ENCODE measurements at places on chromosomes 1 and 21.

- peak; percentile 80 for DNase-seq
These were observed 35.8 kb upstream of the HIVEP3 start for GRCh38 chr1:41954533-41954944.

- no peak for DNase-seq
These were observed 200.1 kb downstream of the ZC3H11B start for GRCh38 chr1:219412772-219413171.

GRCh38 chr21:43864313-43864961 lies 586 bp upstream of the AGPAT3 start:
- peak; percentile 60 for DNase-seq

- no peak for DNase-seq
These were observed 188.2 kb downstream of the AMY1C start for GRCh38 chr1:103937763-103938357.

DNA sequence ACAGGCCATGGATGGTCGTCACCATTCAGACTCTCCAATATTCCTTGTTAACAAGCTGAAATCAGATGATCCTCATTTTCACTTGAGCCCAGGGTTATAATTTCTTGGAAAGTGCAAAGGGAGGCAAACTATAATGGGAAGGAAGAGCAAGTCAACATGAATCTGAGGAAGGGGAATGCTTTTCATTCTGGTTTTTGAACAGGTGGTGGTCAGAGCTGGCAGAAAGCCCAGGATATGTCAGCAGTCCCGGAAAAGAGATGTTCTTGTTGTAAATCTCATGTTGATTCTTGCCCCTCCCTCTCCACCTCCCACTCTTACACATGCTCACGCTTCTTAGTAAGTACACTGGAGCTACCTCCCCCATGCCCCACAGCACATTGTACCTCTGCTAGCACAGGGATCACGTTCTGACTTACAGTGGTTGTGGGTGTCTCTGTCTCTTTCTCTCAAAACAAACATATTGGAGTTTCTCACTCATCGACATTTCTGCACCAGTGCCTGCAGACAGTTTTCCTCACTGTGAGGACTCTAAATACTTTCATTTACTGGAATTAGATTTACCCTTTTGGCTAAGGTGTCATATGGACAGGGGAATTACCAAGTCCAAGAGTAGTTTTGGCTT lies 77.6 kb downstream of the XCL2 start:
- no peak for DNase-seq

DNA sequence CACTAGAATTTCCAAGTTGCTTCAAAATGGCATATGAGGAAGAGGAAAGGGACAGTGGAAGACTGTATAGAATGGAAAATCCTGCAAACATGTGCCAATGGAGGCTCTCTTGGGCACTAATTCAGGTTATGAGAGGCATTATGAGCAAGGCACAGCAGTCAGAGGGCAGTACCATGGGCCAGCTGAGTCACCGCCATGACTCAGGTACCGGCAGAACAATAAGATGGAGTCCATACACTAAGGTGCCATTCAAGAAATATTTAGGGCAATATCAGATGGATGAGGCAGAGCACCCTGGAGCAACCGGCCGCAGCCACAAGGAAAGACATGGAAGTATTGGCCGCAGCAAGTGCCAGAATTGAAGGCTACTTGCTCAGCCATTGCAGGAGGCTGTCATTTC lies 25.6 kb upstream of the VAV3 start:
- no peak for DNase-seq

DNA sequence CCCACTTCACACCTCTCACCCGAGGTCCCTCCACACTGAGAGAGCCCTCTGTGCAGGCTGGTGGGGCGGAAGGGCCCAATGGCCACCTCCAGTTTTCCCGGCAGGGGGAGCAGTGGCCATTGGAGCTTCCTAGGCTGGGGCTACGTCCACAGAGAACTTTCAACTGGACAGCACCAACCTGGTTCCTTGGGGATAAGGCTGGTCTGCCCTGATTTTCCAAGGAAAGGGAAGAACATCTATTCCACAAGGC lies 20.3 kb upstream of the LAPTM5 start:
- no peak for DNase-seq

DNA sequence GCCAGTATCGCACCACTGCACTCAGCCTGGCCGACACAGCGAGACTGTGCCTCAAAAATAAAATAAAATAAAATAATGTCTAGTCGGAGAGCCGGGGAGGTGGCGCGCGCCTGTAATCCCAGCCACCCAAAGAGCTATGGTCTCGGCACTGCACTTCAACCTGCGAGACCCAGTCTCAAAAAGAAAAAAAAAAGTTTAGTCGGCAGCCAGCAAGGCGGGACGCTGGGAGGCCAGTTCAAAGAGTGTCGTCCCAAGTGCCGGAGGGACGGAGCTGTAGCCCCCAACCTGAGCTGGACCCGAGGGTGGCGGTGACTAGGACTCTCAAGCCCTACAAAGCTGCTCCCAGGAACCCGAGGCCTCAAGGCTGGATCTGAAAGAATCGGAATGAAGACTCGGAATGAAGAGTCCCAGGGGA lies 632 bp upstream of the FALEC start:
- no peak for DNase-seq

DNA sequence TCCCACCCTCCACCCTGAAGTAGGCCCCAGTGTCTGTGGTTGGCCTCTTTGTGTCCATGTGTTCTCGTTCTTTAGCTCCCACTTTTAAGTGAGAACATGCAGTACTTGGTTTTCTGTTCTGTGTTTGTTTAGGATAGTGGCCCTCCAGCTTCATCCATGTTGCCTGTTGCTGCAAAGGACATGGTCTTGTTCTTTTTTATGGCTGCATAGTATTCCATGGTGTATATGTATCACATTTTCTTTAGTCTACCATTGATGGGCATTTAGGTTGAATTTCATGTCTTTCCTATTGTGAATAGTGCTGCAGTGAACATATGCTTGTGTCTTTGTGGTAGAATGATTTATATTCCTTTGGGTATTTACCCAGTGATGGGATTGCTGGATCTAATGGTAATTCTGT lies 6.1 kb downstream of the HIPK1 start:
- DNase-seq: no peak

GRCh38 chr1:117636637-117637425 lies 31.0 kb downstream of the TENT5C start:
- DNase-seq: no peak

DNA sequence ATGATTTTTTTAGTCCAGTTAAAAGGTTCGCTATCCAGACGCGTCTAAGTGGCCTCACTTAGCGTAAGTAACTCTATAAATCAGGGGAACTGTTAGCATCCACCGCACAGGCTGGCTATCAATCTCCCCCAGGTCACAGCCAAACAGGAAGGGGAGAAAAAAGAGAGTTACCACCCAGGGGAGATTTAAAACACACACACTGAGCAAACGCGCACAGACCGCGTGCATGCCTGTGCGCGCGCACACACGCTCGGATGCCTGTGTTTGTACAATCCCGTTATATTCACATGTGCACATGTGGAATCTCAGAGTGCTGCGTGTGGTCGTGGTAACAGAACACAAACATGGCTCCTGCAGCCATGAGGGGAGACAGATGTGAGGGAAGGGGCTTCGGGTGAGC lies 125.4 kb downstream of the CASZ1 start:
- DNase-seq: no peak

DNA sequence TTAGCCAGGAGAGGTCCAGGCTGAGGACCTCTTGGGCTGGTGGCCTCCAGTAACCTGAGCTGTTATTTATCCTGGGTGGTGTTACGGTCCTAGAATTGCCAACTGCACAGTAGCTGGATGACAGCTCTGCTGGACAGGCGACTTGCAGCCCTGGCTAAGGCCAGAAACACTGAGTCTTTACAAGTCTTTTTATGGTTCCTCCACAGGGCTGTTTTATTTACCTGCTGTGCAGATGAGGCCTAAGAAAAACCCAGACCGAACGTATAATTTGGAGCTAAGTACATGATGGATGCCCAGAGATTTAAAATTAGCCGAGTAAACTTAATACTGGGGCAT lies 30.4 kb upstream of the LRRC38 start:
- no peak for DNase-seq

DNA sequence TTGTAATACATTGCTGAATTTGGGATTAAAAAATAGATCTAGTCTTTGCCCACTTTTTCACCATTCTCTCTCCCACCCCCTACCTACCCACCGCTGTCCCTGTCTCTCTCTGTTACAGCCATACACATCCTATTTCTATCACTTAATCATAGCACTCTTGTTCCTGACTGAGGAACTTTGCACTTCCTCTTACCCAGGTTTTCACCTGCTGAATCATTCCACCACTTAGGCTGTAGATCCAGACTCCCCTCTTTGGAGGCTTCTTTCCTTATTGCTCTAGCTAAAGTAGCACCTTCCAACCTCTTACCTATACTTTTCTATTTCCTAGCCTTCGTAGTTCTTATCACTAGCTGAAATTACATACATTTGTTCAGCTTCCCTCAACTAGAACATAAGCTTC lies 59.6 kb downstream of the ATP6V1G3 start:
- DNase-seq: no peak

DNA sequence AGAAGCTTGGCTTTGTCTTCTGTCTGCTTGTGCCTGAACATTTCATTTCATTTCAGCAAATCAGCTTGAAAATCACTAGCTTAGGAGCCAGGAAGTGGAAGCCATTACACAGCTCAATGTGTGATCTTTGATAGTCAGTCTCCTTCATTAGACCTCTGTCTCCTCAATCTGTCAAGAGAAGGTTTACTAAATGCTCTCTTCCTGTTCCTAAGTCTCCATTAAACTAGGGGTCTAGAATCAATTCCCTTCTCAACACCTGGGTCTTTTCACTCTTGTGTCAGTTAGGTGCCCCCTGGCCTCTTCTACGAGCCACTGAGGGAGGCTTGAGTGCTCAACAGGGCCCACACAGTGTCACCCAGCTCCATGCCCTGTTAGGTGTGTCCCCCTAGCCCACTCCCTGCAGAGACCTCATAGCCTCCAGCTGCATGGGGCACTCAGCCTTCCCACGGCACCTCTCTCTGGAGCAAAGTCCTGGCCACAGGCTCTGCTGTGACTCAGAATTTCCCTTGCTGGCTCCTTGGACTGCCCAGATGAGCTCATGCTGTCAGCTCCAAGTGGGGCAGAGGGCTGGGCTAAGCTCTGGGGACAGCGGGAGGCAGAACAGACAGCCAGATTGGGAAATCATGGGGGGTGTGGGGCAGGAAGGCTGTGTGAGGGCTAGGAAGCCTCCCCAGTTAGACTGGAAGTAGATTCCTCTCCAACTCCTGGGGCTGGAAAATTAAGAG lies 115.7 kb upstream of the IPO9 start:
- DNase-seq: peak; percentile 93

- no peak for DNase-seq
These were observed 309.5 kb downstream of the PCP4 start for GRCh38 chr21:40176724-40177123.

GRCh38 chr1:34404804-34405203 lies 228.1 kb downstream of the C1orf94 start:
- DNase-seq: no peak

DNA sequence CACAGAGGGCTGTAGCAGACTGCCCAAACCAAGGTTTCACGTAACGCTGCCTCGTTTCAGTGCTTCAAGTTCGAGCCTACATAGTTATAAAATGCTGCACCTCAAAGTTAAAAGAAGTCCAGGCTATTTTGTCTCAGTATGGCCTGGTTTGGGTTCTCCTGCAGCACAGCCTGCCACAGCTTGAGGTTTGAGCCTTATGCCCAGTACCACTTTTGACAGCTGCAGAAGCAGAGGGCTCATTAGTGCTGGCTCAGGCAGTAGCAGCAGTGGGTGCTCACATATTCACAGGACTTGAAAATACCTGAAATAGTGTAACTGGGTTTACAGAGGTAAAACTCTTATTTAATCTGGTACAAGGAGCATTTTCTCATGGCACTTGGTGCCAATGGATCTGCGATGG lies 15.3 kb downstream of the SPATA46 start:
- DNase-seq: no peak

DNA sequence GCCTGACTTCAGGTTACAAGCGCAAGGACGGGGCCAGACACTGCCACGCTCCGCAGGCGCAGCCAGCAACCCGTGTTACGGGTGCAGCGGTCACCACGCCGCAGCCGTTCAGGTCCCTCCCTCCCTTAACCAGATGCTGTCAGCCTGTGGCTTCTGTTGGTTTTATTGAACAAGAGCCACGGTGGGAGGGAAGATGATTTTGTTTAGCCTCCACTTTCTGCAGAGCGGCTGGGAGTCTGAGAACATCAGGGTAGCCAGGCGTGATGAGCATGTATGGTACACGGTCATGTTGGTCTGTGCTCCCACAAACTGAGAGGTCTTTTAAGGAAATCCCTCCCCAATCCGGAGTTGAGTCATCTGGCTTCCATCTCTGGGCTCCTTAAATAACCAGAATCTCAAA lies 18.5 kb upstream of the ADARB1 start:
- DNase-seq: no peak

DNA sequence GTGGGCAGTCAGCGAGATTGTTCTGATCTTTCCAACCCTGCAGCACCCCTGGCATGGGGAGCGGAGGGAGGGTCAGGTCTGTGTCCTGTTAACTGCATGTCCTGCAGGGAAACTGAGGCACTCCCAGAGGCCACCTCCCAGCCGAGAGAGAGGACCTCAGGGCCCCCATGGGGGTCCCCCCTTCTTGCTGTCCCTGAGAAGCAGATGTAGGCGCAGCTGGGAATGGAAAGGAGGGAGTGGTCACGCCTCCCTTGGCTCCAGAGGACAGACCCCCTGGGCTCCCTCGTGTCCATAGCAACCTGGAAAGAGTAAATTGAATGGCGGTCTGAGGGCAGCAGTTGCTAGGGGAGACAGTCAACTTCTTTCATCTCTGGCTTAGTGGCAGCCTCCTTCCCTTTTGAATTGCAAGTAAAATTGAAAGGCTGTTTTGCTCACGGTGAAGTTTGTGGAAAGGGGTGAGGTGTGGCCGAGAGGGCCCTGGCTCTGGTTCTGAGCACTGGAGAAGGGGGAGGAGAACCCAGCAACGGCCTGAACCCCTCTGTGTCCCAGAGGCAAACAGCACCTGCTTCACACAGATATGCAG lies 4.9 kb downstream of the CROCC start:
- DNase-seq: no peak

GRCh38 chr1:16727190-16728111 lies 12.9 kb upstream of the RNU1-4 start:
- DNase-seq: peak; percentile 100

- no peak for DNase-seq
These were observed 559 bp downstream of the BACH1 start for GRCh38 chr21:29299046-29299915.

GRCh38 chr1:150066838-150067183 lies 765 bp upstream of the VPS45 start:
- no peak for DNase-seq

DNA sequence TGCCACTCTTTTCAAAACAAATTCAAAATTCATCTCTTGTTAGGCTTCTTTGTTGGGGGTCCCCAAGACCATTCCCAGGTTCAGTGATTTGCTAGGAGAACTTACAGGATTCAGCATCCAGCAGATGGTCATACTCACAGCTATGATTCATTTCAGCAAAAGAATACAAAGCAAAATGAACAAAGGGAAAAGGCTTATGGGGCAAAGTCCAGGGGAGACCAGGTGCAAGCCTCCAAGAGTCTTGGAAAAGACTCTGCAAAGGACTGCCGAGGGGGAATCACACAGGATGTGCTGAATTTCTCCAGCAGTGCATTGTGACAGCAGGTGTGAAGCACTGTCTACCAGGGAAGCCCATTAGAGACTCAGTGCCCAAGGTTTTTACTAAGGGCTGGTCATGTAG lies 7.3 kb downstream of the TRAF5 start:
- no peak for DNase-seq
